ENCODE measurements at places on chromosomes 3 and 15.

- no peak overlapping the region for H3K4me3 ChIP-seq
- no peaks in the 10 kb centered on the region for H3K4me1 ChIP-seq
- DNase-seq, result no peak
- no peaks in the 10 kb centered on the region for H3K36me3 ChIP-seq
Observed at GRCh38 chr15:79798311-79798710, 98.5 kb downstream of the MTHFS start.

GRCh38 chr15:39698444-39699390, 83.9 kb downstream of the FSIP1 start:
- H3K36me3 ChIP-seq, result no peaks in the 10 kb centered on the region
- H3K27me3 ChIP-seq, result no peaks in the 10 kb centered on the region
- no peak for DNase-seq
- H3K27ac ChIP-seq, result no peak overlapping the region

GRCh38 chr3:36843065-36844051, 79.0 kb upstream of the DCLK3 start:
- H3K27ac ChIP-seq, result peak overlapping the region; percentile 49
- peaks cover 26% of the 10 kb centered on the region for H3K4me1 ChIP-seq
- H3K36me3 ChIP-seq, result peaks cover 67% of the 10 kb centered on the region

DNA sequence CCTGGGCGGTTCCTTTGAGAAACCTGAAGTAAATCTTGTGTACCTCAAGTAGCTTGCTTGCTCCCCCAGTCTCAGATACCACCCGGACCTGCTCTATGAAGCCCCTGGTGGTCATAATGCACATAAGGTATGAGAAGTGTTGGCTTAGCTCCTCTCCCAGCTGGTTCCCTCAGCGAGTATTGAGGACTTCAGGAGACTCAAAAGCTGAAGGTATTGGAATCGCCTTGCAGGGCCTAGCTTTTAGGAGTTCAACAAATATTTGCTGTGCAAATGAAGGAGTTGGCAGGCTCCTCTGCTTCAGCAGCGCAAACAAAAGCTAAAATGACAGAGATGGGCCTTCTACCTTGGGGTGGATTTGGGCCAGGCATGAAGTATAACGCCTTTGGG, 1.7 kb downstream of the CMTM8 start:
- H3K4me1 ChIP-seq, result peaks cover 19% of the 10 kb centered on the region
- no peak for DNase-seq
- no peaks in the 10 kb centered on the region for H3K36me3 ChIP-seq
- H3K4me3 ChIP-seq, result no peak overlapping the region

GRCh38 chr15:100901702-100902435, 17.3 kb upstream of the LRRK1 start:
- peaks cover 4% of the 10 kb centered on the region for H3K4me1 ChIP-seq
- no peaks in the 10 kb centered on the region for H3K36me3 ChIP-seq
- no peaks in the 10 kb centered on the region for H3K27me3 ChIP-seq
- H3K4me3 ChIP-seq, result no peak overlapping the region
- H3K27ac ChIP-seq, result no peak overlapping the region

DNA sequence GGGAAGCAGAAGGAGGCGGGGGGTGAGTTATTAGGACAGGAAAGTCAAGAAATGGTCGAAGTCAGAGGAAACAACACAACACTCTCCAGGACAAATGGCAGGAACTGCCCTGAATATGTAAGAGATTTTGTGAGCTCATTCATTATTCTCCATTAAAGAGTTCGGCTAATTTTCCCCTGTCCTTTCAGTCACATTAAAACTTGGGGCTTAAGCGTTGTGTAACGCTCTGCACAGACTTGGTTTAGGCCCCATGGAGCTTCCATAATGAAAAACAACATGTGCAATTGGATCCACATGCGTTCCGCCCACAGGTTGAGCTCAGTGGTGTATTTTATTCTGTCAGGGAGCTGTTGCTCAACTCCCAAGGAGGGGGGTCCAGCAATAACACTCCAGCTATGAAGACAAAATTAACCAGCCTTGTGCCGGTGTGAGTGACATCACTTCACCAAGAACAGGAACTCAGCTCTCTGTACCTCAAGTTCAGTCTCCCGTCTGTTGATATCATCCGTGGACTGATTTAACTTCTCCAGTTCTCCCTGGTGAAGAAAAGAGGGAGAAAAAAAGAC, 2.3 kb downstream of the SH3BP5 start:
- no peaks in the 10 kb centered on the region for H3K27me3 ChIP-seq
- peaks cover 4% of the 10 kb centered on the region for H3K36me3 ChIP-seq
- H3K27ac ChIP-seq, result no peak overlapping the region
- H3K4me1 ChIP-seq, result peaks cover 38% of the 10 kb centered on the region
